ENCODE measurements at places on chromosomes 1 and 21. TPM values are rescaled to one million over a fixed set of nuclear protein-coding genes. Genes with fewer than 3 reads are reported as not detected.

- H3K36me3 ChIP-seq, result no peaks in the 10 kb centered on the region
- H3K27me3 ChIP-seq, result peaks cover 2% of the 10 kb centered on the region
- H3K4me3 ChIP-seq, result no peak overlapping the region
- DNase-seq, result no peak
- no peak overlapping the region for H3K27ac ChIP-seq
These were observed 22.5 kb upstream of the PTGFRN start for GRCh38 chr1:116887212-116887611.

- DNase-seq, result no peak
- H3K36me3 ChIP-seq, result peaks cover 19% of the 10 kb centered on the region
- peak overlapping the region; percentile 24 for H3K27ac ChIP-seq
These were observed 1.4 kb upstream of the FDPS start for GRCh38 chr1:155307247-155307740.

DNA sequence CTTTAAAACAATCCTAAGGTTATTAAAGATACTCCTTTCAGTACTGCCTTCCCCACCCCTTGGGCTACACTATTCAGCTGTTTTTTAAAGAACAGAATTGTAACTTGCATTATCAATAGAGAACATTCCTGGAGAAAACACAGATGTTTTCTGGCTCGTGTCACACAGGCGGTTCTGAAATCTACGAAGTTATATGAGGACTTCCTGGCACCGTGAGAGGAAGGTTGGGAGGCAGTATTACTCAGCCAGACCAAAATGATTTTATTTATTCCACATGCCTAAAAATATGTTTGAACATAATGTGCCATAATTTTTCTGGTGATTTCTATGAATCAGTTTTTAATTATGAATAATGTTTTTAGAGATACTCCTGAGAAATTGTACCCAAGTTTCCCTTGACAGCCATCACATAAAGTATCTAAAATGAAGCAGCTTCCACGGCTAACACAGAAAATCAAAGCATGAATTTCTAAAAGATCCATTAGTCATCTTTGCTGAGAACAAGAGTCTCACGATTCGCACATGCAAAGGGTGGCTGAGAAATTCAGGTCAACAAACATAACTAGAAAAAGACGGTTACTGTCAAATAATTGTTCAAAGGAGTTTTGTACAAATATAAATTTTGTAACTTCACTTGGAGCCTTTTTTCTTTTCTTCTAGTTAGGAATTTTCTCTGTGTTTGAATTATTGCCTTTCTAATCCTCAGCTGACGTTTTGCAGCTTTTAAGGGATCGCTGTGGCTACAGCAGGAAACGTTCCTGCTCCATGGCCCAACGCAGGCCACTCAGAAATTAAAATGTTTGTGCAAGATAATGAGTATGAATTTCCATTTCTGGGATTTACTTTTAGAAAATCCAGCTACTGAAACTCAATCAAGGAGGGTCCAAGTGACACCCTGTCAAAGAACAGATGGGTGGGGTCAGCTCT lies 8.0 kb upstream of the SIM2 start:
- H3K36me3 ChIP-seq, result no peaks in the 10 kb centered on the region
- no peak for DNase-seq
- no peak overlapping the region for H3K27ac ChIP-seq
- no peak overlapping the region for H3K4me3 ChIP-seq

DNA sequence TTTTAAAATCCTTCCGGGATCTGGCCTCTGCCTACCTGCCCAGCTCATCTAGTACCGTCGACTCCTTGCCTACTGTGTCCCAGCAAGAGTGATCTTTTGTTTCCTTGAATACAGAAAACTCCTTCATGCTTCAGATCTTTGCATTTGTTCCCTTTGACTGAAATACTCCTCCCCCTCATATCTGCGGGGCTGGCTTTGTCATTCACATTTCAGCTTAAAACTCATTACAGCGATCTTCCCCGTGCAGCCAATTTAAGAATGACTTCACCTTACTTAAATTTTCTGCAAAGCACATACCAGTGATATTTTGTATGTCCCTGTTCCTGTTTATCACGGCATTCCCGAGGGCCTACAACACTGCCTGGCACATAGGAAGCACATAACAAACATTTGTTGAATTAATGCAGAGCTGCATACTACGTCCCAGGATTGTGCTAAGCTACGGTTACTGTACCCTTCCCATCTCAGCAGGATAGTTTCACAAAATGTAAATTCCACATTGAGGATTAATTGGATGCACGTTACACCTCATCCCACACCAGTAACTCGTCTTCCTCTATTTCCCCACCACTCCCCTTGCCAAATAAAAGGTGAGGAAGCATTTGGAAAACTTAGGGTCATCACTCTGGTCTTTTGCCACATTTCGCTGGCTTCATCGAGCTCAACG lies 837 bp upstream of the DESI2 start:
- H3K4me3 ChIP-seq, result peak overlapping the region; percentile 86

- peaks cover 12% of the 10 kb centered on the region for H3K27me3 ChIP-seq
- peaks cover 10% of the 10 kb centered on the region for H3K4me1 ChIP-seq
- peak overlapping the region; percentile 67 for H3K4me3 ChIP-seq
- peak; percentile 44 for DNase-seq
- no peaks in the 10 kb centered on the region for H3K36me3 ChIP-seq
These were observed 688 bp downstream of the PRXL2B start for GRCh38 chr1:2587071-2587859.

DNA sequence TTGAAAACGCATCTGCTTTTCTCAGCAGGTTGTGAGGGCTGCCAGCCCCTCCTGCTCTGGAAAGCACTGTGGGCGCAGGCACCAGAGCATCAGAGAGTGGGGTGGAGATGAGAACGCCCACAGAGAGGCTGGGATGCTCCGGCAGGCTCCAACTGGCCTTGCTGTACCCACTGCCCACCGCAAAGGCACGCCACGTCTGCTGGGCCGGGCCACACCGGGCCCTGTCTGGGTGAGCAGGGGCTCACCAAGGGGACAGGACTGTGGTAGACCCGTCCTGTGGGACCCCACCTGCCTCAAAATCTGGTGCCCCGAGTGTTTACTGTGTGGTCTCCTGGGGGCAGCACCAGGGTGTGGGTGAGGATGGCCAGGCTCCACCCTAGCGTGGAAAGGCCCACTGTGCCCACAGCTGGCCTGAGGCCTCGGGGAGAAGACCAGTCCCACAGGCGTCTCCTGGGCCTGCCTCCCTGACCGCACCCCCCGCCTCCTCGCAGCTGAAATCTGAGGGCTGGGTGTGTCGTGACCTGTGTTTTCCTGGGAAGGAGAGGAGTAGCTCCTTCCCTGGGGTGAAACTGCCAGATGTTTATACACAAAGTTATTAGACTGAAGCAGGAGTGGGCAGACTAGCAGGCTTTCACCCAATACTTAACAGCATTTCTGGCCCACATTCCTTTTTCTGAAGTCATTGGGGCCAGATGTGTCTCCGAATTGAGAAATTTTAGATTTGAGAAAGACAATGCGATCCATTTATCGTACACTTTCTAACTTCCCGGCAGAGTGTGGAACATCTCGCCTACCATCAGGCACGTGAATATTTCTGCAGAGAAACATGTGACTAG lies 53.8 kb downstream of the STUM start:
- DNase-seq, result no peak
- H3K36me3 ChIP-seq, result no peaks in the 10 kb centered on the region
- peaks cover 7% of the 10 kb centered on the region for H3K27me3 ChIP-seq

The LEFTY2 gene
- 0.26 TPM for total RNA-seq

The SHISAL2A gene
- not detected for total RNA-seq

DNA sequence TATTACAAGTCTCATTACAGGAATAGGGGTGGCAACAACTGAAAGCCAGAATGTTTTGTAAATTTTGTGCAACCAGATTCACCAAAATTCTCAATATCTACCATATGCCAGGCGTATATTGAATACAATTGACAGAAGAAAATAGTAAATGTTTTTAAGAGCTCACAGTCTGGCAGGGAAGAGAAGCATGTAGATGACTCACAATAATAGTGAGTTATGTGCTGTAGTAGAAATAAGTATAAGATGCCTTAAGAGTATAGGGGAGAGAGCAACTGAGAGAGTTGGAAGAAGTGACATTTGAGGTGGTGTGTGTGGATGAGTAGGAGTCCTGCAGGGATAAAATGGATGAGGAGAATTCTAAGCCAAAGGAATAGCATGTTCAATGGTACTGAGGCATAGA lies 170.5 kb upstream of the FGGY start:
- no peak for DNase-seq
- H3K36me3 ChIP-seq, result no peaks in the 10 kb centered on the region
- no peak overlapping the region for H3K4me3 ChIP-seq
- no peak overlapping the region for H3K27ac ChIP-seq
- peaks cover 11% of the 10 kb centered on the region for H3K4me1 ChIP-seq

DNA sequence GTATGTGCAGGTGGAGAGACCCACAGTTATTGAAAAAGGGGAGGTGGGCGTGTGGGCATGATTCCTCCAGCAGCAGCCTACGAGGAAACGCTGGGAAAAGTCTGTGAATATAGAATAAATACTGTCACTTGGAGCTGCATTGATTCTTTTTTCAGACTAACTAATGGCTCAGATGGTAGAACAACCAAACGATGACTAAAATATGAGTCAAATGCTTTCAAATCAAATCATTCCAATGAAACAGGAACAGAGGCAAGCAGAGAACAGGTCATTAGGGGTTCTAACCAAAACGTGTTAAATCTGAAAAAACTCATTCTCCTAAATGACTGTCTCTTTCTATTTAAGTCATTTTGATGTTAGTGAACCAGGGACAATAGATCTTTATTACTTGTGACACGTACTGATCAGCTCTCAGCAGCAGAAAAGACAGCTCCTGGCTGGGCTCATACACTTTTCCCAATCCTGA lies 35.1 kb upstream of the SEC16B start:
- no peak overlapping the region for H3K27ac ChIP-seq
- H3K4me3 ChIP-seq, result no peak overlapping the region
- no peaks in the 10 kb centered on the region for H3K27me3 ChIP-seq
- DNase-seq, result no peak

The JTB gene
- total RNA-seq, result 58.7 TPM

- H3K36me3 ChIP-seq, result no peaks in the 10 kb centered on the region
- peaks cover 22% of the 10 kb centered on the region for H3K27me3 ChIP-seq
- no peaks in the 10 kb centered on the region for H3K4me1 ChIP-seq
- H3K27ac ChIP-seq, result no peak overlapping the region
- no peak for DNase-seq
These were observed 1.7 kb downstream of the KCNJ10 start for GRCh38 chr1:160068225-160068624.

- peak; percentile 70 for DNase-seq
- H3K27me3 ChIP-seq, result peaks cover 11% of the 10 kb centered on the region
- H3K4me3 ChIP-seq, result no peak overlapping the region
- H3K36me3 ChIP-seq, result no peaks in the 10 kb centered on the region
- peaks cover 2% of the 10 kb centered on the region for H3K4me1 ChIP-seq
- H3K27ac ChIP-seq, result no peak overlapping the region
These were observed 58.0 kb downstream of the NKAIN1 start for GRCh38 chr1:31181515-31182343.

GRCh38 chr1:231334079-231334666 lies 3.5 kb downstream of the EXOC8 start:
- DNase-seq, result no peak
- peak overlapping the region; percentile 11 for H3K4me3 ChIP-seq
- H3K4me1 ChIP-seq, result peaks cover 40% of the 10 kb centered on the region
- peaks cover 16% of the 10 kb centered on the region for H3K27me3 ChIP-seq

DNA sequence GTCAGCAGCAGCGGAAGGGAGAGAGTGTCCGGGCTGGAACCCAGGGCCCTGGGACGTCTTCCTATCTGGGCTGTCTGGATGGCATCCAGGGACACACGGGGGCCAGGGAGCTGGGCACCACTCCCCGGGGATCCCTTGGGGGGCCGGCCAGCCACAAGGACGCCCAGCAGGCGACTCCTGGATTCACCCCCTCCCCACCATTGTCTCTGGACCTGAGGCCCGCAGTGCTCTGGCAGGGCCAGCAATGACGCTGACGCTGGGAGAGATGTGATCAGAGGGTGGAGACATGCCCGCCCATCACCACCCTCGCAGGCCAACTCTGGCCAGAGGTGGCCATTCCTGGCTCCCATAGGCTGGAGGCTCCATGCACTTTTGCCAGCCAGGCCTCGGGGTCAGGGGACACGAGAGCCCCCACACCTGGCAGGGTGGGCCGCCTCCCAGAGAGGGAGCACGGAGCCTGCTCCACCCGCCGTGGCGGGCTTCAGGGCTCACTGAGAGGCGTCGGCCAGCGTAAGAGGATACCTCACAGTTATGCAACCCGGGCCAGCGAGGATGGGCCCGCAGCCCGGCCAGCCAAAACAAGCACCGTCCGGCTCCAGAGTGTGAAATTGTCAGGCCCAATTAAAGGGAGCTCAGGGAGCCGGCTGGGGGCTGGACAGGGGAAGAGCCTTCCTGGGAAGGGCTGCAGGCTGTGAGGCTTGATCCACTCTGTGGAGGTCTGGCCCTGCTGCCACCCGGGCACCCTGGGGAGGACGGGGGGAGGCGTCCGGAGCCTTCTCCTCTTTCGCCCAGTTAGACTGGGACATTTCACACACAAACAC lies 10.3 kb downstream of the ACTRT2 start:
- no peak overlapping the region for H3K4me3 ChIP-seq
- no peak for DNase-seq
- no peak overlapping the region for H3K27ac ChIP-seq
- no peaks in the 10 kb centered on the region for H3K36me3 ChIP-seq
- no peaks in the 10 kb centered on the region for H3K27me3 ChIP-seq
